Activated gamma-delta T cell (primary cell): ENCODE measurements at places on chromosomes 1 and 21.

DNA sequence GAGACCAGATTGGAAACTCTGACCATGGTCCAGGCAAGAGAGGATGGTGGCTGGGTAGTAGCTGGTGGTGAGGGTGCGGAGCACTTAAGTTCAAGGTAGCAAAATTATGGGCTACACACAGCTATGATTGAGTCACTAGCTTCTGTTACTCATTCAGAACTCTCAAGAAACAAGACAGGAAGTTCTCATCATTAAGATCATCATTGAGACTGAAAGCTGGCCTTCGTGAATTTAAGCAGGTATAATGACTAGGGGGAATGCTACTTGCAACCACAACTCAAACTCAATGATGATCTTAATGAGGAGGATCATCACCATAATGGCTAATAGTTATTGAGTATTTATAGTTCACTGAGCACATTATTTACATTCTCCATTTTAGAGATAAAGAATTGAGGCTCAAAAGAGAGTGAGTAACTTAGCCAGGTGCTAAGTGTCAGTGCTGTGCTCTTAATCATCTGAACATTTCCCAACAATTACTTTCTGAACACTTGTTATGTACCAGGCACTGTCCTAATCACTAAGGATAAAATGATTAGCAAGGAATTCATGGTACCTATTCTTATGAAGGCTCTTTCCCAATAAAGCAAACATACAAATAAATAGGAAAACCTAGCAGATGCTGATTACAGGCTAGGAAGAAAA is 286.3 kb upstream of the C1orf105 start:
- DNase-seq: no peak

- DNase-seq: no peak
Observed at GRCh38 chr1:102163799-102164198, 167.1 kb upstream of the OLFM3 start.

DNA sequence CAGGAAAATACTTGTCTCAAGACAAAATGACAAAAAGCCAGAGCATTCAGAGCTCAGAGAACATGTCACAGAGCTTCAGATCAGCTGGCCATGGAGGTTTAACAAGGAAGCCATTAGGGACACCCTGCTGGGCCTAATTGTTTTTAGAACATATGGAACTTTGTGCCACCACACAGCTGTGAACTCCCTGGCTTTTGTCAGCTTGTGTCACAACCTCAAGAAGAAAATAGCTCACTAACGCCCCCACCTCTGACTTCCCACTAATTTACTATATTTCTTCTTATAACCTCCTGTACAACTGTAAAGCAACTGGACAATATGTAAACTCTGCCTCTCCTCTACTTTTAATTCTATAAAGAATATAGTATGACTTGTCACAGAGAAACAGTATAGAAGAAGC is 21.0 kb upstream of the TDRD10 start:
- DNase-seq: no peak

DNA sequence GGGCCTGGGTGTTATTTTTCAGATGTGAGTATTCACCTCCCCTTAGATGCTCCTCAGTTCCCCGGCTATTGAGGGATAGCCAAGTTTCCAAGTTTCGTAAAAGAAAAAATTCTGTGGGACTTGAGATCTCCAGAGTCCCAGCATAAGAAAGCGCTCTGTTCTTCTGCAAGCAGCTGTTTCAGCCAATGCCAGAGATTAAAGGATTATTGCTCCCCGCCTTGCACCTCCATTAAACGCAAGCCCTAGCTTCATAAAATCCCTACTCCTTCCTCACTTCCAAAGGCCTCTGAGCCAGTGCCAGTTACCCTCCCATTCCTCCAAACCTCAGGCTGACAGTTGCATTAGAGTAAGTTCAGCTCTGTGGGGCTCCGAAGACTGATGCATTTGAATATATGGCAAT is 56.4 kb downstream of the CHIA start:
- DNase-seq: no peak

- no peak for DNase-seq
Observed at GRCh38 chr21:46371204-46372013, 47.5 kb downstream of the PCNT start.

- no peak for DNase-seq
Observed at GRCh38 chr1:91804546-91805023, 81.4 kb downstream of the TGFBR3 start.

- no peak for DNase-seq
Observed at GRCh38 chr1:43783671-43784205, 76.4 kb downstream of the ST3GAL3 start.

DNA sequence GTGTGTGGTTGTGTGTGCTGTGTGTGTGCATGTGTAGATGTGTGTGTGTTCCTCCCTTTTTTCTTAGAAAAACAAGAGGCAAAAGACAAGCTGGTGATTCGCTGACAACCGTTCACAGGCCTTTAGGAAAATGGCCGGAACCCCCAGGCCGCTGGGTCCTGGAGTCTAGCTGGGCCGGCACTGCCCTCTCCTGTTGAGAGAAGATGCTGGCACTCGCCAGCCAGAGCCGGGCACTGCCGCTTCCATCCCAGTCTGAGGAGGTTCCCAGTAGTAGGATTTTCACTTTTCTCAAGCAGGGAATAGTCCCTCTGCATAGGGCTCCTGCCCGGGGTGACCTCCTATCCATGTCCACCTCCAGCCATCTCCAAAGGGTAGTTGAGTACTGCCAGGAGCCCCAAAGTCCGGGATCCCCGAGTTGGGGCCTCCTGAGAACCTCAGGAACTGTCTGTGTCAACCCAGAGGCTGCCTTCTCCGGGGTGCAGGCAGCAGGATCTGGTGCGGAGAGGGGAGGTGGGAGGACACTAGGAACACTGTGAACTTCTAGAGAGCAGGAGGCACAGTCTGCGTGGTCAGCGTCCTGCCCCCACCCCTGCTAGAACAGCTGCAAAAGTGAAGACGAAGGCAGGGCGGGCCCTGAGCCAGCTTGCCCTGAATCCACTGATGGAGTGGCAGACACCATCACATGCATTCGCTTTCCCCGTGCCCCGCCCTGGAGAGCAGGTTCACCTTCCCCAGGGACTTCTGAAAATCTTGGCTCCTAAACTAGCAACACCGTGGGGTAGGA is 44.1 kb upstream of the ARHGEF16 start:
- DNase-seq: no peak

DNA sequence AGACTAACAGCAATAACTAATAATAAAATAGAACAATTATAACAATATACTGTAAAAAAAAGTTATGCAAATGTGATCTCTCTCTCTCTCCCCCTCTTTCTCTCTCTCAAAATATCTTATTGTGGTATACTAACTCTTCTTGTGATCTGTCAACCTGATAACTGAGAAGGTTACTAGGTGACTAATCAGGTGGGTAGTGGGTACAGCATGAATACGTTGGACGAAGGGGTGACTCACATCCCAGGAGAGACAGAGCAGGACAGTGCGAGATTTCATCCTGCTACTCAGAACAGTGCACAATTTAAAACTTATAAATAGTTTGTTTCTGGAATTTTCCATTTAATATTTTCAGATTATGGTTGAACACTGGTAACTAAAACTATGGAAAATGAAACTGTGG is 257.5 kb downstream of the LRRC40 start:
- DNase-seq: no peak

DNA sequence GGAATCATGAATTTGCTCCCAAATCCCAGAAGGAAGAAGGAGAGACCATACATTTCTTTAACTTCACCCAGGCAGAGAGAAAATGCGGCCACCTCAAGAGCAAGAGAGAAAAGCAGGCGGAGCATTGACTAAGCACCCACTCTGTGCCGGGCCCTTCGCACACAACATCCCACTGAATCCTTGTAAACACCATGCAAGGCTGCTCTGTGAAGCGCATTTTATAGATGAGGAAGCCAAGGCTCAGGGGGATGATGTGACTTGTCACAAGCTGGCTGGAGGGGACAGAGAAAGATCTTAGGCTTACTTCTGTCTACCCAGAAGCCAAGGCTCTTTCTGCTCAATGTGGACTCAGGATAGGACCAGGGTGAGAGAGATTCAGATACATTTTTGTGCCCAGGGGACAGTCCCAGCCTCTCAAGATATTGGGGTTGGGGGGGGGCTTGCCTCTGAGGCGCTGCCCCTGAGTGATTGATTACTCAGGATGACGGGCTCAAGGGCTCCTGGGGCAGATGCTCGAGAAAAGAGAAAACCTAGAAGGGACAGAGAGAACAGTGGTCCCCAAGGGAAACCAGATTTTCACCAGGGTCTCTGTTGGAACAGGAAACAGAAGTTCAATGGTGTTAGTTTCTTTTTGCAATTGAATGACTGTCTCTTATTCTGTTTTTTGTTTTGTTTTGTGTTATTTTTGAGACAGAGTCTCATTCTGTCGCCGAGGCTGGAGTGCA is 19.5 kb downstream of the PADI2 start:
- no peak for DNase-seq

GRCh38 chr21:38467374-38467773 is 30.9 kb downstream of the ERG start:
- DNase-seq: no peak

DNA sequence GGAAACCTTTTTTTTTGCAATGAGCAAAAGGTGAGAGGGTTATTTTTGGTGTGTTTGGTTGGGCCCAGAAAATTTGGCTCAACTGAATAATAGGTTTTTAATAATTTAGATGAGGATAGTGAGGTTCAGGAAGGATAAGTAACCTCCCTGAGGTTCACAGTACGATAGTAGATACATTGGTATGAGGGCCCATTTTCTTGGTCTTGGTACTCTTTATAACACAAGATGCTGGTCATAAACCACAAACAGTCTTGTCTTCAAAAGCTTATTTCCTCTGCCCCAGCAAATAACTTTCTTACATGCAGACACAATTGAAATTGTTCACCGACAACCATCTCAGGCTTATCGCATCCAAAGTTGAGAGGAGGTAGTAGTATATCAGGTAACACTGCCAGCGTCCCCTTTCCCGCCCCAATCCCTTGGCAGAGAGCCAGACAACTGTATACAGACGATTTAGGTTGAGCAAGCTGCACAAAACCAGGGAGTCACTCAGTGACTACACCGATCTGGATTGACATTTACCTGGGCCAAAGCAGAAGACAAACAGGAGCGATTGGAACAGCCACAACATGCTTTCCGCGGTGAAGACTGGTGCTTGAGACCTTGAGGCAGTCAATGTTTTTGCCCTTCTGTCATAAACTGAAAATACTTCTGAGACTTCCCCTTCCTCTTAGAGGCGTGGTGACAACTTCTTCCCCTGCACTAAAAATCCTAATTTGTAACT is at the start of gene SLAMF6:
TSS of gene SLAMF6 (minus strand) at position 634 of the 724 bp plus-strand sequence. CDS start at position 571, 63 bp downstream.
- DNase-seq: no peak

DNA sequence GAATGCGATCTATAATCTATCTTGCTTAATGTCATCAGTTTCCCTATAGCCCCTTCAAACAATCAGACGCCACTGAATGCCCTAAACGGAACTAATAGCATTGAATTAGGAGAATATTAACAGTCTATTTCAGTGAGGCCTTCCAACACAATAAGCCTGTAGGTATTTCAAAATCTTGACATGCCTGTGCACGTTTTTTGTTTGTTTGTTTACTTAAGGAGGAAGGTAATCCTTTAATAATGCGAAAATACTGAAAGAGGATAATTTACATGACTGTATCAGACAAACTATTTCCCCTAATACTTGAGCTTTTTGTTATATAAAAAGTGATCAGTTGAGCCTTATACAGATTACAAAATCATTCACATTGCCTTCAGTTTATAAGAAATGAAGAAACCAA is 29.0 kb upstream of the JAK1 start:
- no peak for DNase-seq
